ENCODE measurements at places on chromosomes 16 and 17. TPM values are rescaled to one million over a fixed set of nuclear protein-coding genes. Genes with fewer than 3 reads are reported as not detected.

The ZPBP2 gene
- total RNA-seq: not detected

The SLC2A4 gene
- 0.17 TPM for total RNA-seq

The HBQ1 gene
- not detected for total RNA-seq

The CBX4 gene
- 18.7 TPM for total RNA-seq

The SLC47A2 gene
- total RNA-seq: not detected

All from H4 (cell line).